ENCODE measurements at places on chromosomes 6 and 20.

GRCh38 chr6:155107432-155108069 is 112.4 kb downstream of the TIAM2 start:
- no peak for DNase-seq

- no peak for DNase-seq
Observed at GRCh38 chr6:30834646-30835045, 49.7 kb upstream of the DDR1 start.

DNA sequence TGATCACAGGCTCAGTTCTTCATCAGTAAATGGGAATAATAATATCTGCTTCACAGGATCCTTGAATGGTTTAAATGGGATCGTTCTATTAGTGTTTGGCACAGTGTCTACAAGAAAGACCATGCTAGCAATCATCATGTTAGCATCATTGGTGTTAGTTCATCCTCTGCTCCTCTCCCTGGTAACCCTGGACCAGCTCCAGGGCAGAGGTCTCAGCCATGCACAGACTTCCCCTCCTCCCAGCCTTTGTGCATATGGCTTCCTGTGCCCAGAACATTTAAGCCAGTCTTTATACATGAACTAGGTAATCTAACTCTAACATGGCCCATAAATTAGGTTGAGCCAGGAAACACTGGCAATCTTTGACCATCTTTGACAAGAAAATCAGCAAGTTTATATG is 180.2 kb downstream of the EPM2A start:
- DNase-seq, result no peak

- no peak for DNase-seq
Observed at GRCh38 chr6:90758741-90759140, 171.9 kb upstream of the MAP3K7 start.

- DNase-seq, result no peak
Observed at GRCh38 chr20:18180815-18181214, 43.2 kb downstream of the KAT14 start.
